ENCODE measurements at places on chromosomes 1 and 21. TPM values are rescaled to one million over a fixed set of nuclear protein-coding genes. Genes with fewer than 3 reads are reported as not detected.

DNA sequence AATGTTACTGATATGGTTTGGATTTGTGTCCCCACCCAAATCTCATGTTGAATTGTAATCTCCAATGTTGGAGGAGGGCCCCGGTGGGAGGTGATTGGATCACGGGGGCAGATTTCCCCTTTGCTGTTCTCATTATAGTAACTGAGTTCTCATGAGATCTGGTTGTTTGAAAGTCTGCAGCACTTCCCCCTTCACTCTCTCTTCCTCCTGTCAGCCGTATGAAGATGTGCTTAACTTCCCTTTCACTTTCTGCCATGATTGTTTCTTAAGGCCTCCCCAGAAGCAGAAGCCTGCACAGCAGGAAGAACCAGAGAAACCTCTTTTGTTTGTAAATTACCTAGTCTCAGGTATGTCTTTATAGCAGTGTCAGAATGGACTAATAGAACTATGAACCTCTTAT is 28.4 kb downstream of the TRIM33 start:
- no peaks in the 10 kb centered on the region for H3K4me1 ChIP-seq
- H3K4me3 ChIP-seq: no peak overlapping the region
- H3K27me3 ChIP-seq: no peaks in the 10 kb centered on the region
- no peak for DNase-seq
- no peaks in the 10 kb centered on the region for H3K36me3 ChIP-seq
- H3K27ac ChIP-seq: no peak overlapping the region

Gene HDGF
- total RNA-seq: 178 TPM

Gene POU3F1
- total RNA-seq: 16.1 TPM

Gene TRIM45
- 3.6 TPM for total RNA-seq

- peaks cover 8% of the 10 kb centered on the region for H3K27me3 ChIP-seq
- DNase-seq: no peak
- no peaks in the 10 kb centered on the region for H3K36me3 ChIP-seq
- peak overlapping the region; percentile 71 for H3K27ac ChIP-seq
- peaks cover 55% of the 10 kb centered on the region for H3K4me1 ChIP-seq
- H3K4me3 ChIP-seq: peak overlapping the region; percentile 29
Measured at GRCh38 chr1:2322581-2323211, 68.7 kb downstream of the MORN1 start.

- no peak for DNase-seq
- H3K36me3 ChIP-seq: no peaks in the 10 kb centered on the region
- H3K4me3 ChIP-seq: peak overlapping the region; percentile 62
- H3K27me3 ChIP-seq: peaks cover 44% of the 10 kb centered on the region
- peaks cover 51% of the 10 kb centered on the region for H3K4me1 ChIP-seq
- H3K27ac ChIP-seq: no peak overlapping the region
Measured at GRCh38 chr1:2049225-2049717, 940 bp upstream of the PRKCZ start.

GRCh38 chr1:179380299-179380698 is 14.5 kb downstream of the AXDND1 start:
- no peak overlapping the region for H3K4me3 ChIP-seq
- H3K4me1 ChIP-seq: no peaks in the 10 kb centered on the region
- H3K27ac ChIP-seq: no peak overlapping the region

- H3K4me3 ChIP-seq: no peak overlapping the region
- peaks cover 3% of the 10 kb centered on the region for H3K4me1 ChIP-seq
- no peak overlapping the region for H3K27ac ChIP-seq
- H3K36me3 ChIP-seq: no peaks in the 10 kb centered on the region
Measured at GRCh38 chr1:107895403-107896191, 69.4 kb downstream of the VAV3 start.

DNA sequence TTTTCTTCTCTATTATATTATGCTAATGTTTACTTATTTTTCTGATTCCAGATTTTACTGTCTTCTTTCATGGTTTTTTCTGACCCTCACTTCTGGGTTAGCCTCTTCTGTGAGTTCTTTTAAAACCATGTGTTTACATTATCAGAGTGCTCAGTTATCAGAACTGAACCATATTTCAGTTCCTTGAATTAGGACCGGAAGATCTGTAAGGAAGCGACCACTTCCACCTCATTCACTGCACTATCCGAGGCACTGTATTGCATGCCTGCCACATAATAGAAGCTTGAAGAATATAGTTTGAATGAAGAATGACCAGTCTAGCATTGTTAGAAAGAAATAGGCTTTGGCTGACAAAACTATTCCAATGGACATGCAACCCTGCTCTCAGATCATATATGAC is 281.0 kb upstream of the DEPDC1 start:
- no peaks in the 10 kb centered on the region for H3K27me3 ChIP-seq
- H3K36me3 ChIP-seq: no peaks in the 10 kb centered on the region
- no peak for DNase-seq
- H3K4me1 ChIP-seq: no peaks in the 10 kb centered on the region
- no peak overlapping the region for H3K27ac ChIP-seq

GRCh38 chr21:38914528-38915293 is 109.0 kb downstream of the ETS2 start:
- peak overlapping the region; percentile 6 for H3K27ac ChIP-seq
- H3K4me3 ChIP-seq: no peak overlapping the region
- H3K4me1 ChIP-seq: peaks cover 46% of the 10 kb centered on the region
- DNase-seq: no peak

Gene BRDT
- not detected for total RNA-seq

DNA sequence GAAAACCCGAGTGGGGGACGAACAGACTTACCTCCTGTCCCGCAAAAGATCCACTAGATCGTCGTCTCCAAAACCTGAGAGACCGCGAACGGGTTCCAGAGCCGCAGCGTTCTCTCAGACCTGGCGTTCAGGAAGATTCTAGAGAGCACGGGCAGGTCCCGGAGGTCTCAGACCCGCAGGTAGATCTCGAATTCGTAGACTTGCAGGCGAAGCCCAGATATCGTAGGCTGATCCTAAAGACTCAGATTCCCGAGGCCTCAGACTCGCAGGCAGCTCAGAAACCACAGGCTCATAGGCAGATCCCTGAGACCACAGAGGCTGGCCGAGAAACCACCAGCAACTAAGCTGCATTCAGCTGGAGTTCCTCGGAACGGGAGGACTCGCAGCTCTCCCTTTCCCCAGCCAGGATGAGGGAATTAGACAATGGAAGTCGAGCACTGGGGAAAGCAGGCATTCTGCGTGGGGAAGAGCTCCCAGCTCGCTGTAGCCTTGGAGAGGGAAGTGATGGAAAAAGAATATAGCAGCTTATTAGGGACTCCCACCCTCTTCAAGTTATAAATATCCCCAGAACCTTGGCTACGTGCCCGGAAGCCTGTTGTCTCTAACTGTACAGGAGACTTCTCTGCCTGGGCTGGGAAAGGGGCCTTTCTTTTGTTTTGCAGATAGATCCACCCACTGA is at the start of gene ZNF436:
ZNF436 (minus strand) TSS at position 502 of the 679 bp plus-strand sequence. CDS start 1,831 bp downstream, outside the sequence.
- peaks cover 11% of the 10 kb centered on the region for H3K36me3 ChIP-seq
- peaks cover 60% of the 10 kb centered on the region for H3K4me1 ChIP-seq
- DNase-seq: peak; percentile 92
- H3K27me3 ChIP-seq: no peaks in the 10 kb centered on the region
- peak within 1 kb of the TSS; percentile 65 for H3K4me3 ChIP-seq
- peak within 1 kb of the TSS; percentile 98 for H3K27ac ChIP-seq

DNA sequence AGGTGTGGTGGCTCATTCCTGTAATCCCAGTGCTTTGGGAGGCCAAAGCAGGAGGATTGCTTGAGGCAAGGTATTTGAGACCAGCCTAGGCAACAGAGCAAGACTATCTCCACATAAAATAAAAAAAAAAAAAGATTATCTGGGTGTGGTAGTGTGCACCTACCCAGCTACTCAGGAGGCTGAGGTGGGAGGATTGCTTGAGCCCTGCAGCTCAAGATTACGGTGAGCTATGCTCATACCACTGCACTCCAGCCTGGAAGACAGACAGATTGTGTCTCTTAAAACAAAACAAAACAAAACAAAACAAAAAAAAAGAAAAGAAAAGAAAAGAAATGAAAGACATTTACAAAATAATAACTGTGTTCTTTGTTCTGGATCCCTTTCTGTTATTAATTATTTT is 6.1 kb upstream of the TLCD4 start:
- H3K4me1 ChIP-seq: no peaks in the 10 kb centered on the region
- peaks cover 4% of the 10 kb centered on the region for H3K27me3 ChIP-seq
- DNase-seq: no peak
- no peak overlapping the region for H3K4me3 ChIP-seq
- H3K27ac ChIP-seq: no peak overlapping the region
